ENCODE measurements at places on chromosomes 5 and 9.

DNA sequence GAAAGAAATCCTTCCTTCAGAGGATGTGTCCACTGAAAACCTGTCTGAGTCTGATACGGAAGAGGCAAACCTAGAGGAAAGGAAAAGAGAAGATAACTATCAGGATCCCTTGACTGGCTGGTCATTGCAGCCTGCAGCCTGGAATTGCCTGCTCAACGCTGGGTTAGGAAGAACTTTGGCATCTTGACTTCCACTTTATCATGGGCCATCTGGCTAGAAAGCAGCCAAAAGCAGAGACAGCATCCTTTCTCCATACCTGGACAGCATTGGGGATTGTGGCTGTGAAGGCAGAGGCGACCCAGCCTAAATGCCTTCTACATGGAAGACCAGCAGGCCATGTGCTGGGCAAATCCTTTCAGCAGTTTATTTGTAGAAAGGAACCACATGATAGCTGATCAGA, 58.7 kb upstream of the PTPN3 start:
- no peak for DNase-seq

DNA sequence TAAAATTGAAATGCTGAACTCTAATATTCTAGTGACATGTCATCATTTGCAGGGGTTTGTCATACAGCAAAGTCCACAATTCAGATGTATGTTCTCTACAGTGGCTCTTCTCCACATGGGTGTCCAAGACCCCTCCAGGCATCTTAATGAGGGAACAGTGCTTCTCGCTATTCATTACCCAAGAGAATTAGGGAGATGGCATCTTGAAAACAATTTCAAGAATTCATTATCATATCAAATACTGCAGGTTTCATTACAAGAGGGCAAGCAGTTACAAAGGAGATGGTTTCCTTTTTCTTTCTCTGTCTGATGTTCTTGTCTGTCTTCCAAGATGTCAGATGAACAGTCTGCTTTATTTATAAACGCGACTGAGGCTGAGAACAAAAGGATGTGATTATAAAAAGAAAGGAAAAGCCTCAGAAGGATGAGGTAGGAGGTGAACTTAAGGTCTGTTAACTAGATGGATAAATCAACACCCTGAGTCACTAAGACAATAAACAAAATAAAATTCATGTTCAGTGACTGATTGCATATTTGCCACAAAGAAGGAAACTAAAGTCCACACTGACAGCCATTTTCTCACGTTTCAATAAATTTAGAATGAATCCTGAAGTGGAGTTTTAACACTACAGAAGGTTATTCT, 326.7 kb upstream of the EFNA5 start:
- DNase-seq, result no peak

DNA sequence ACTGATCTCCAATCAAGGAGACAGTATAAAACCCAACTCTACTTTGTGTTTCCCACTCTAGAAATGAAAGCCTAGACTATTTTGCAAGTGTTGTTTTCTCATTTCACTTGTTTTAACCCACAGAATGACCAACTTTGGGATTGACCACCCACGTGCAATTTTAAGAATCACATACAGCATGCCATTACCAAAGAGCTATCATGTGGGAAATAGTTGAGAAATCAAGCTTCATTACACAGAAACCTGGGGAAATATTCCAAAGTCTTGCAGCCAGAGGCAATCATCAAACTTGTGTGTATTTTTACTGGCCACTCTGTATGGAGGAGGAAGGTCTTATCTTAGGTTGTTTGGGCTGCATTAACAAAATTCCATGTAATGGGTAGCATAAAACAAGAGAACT, 451.4 kb upstream of the DAB2 start:
- DNase-seq, result no peak

GRCh38 chr9:127910613-127911205, 6.1 kb downstream of the ST6GALNAC4 start:
- DNase-seq, result no peak

- no peak for DNase-seq
Observed at GRCh38 chr9:136306211-136307208, 2.6 kb upstream of the CCDC187 start.

DNA sequence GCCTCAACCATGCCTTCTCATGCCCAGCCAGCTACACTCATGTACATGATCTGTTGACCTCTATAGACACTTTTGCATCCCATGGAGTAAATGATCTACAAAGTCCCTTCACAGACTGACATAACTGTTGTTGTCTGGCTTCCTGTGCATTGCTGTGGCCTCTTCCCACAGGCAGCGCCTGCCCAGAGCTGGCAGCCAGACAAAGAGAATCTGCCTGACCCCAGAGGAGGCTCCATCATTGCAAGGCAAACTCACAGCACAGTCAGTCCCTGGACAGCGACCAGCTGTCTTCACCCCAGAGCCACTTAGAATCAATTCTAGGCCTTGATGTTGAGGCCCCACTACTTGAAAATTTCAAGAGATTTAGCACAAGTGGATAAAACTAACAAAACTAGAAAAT, 65.5 kb downstream of the INSYN2B start:
- no peak for DNase-seq

- DNase-seq, result no peak
Observed at GRCh38 chr5:26579712-26580111, 458.7 kb downstream of the CDH9 start.

GRCh38 chr5:169347786-169348185, 46.8 kb upstream of the SLIT3 start:
- no peak for DNase-seq

- no peak for DNase-seq
Observed at GRCh38 chr5:177364159-177364962, 6.6 kb downstream of the RGS14 start.

GRCh38 chr9:117992006-117992405, 287.8 kb downstream of the TLR4 start:
- DNase-seq, result no peak

- DNase-seq, result peak; percentile 19
Observed at GRCh38 chr5:76074487-76075065, 8.6 kb upstream of the SV2C start.

GRCh38 chr9:24587883-24588282, 42.2 kb upstream of the IZUMO3 start:
- DNase-seq, result no peak

- no peak for DNase-seq
Observed at GRCh38 chr9:36945999-36946398, 88.1 kb downstream of the PAX5 start.

DNA sequence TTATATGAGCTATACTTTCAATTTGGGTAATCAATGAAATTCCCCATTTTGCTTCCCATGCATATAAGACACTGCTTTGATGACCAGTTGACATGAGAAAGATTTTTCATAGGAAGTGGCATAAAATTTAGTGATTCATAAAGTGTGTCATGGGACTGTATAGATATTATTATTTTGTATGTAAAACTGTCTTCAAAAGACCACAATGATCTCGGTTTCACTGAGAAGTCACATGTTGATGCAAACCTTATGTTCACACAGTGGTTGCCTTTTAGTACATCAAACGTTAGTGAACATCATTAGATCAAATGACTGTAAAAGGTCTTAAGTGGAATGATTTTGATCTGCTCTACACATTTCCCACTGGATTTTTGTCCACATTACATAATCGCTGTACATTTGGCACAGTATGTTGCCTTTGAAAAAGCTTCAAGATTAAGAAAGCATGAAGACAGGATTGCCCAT, 349.2 kb upstream of the MEF2C start:
- no peak for DNase-seq

- DNase-seq, result no peak
Observed at GRCh38 chr5:1409381-1410110, 35.7 kb downstream of the SLC6A3 start.

DNA sequence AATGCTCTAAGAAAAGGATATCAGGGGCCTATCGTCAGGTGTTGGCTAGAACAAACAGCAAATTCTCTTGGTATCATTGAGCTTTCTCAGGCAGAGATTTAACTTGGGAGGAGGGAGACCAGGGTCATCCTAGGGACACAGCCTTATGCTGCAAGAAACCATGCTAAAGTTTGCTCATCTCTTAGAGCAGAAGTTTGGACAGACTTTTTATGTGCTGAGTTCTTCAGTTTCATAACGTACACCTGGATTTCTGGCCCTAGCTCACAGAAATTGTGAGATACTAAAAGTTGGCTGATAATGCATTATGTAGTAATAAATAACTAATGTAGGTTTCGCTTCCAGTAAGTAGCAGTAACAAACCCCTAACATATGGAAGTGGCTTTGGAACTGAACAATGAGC, 1359.8 kb upstream of the CDH9 start:
- DNase-seq, result no peak

GRCh38 chr9:130110596-130111021, 56.9 kb downstream of the GPR107 start:
- DNase-seq, result no peak

GRCh38 chr5:67447732-67448131, 251.1 kb upstream of the CD180 start:
- DNase-seq, result no peak

GRCh38 chr5:61435368-61435767, 103.3 kb downstream of the ZSWIM6 start:
- no peak for DNase-seq

GRCh38 chr5:85951707-85952210, 666.0 kb upstream of the COX7C start:
- DNase-seq, result no peak

DNA sequence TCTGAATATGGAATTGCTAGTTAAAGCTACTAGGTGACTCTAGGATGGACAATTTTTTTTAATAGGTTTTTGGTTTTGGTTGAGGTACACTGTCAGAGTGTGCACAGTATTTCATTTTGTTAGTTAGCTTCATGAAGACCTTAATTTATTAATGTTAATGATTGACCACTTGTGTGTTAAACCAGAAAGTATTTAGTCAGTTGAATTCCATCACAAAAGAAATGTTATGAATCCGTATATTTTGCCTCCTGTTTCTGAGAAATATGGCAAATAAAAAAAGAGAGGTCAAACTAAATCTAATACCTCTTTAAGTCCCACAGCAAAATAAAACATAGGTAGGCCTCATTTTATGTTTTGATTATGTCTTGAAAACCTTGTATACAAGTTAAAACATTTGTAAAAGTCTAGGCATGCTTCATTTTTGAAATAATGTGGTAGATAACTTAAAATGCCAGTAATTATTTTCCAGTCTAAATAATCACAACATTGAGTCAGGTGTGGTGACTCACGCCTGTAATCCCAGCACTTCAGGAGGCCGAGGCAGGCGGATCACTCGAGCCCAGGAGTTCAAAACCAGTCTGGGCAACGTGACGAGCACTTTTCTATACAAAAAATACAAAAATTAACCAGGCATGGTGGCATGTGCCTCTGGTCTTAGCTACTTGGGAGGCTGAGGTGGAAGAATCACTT, 50.8 kb downstream of the ITGA1 start:
- no peak for DNase-seq

GRCh38 chr5:157451806-157452205, 8.2 kb upstream of the NIPAL4 start:
- no peak for DNase-seq

- no peak for DNase-seq
Observed at GRCh38 chr5:173883347-173883924, 4.7 kb upstream of the CPEB4 start.

DNA sequence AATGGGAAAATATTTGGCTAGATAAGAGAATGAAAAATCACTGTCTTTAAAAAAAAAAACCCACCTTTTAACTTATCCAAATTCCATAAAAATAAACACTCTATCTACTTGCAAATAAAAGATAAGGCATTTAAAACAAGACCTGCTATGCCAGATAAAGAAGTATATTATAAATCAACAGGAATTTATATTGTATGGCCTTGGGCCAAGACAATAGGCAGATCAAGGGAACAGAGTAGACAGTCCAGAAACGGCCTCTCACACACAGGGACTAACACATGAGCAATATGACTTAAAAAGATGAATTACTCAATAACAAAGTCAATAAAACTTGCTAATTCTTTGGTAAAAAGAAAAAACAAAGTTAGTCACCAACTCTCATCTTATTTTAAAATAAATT, 34.7 kb upstream of the ICE1 start:
- no peak for DNase-seq

DNA sequence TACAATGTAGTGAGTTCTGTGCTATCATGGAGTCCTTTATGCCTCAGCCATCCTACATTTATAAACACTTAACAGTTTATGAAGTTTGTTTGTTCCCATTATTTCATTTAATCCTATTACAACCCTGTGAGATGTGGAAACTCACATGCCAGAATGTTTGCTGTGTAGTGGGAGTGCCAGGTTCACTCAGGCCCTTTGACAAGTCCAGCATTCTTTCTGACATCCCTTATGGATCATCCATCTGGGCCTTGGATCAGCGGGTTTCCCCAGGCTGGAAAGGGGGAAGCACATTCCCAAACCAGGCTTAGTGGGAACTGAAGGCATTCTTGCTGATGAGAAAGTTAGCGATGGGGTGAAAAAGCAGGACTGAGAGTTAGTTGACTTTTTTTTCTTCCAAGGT, 128.1 kb upstream of the OTULINL start:
- DNase-seq, result no peak

DNA sequence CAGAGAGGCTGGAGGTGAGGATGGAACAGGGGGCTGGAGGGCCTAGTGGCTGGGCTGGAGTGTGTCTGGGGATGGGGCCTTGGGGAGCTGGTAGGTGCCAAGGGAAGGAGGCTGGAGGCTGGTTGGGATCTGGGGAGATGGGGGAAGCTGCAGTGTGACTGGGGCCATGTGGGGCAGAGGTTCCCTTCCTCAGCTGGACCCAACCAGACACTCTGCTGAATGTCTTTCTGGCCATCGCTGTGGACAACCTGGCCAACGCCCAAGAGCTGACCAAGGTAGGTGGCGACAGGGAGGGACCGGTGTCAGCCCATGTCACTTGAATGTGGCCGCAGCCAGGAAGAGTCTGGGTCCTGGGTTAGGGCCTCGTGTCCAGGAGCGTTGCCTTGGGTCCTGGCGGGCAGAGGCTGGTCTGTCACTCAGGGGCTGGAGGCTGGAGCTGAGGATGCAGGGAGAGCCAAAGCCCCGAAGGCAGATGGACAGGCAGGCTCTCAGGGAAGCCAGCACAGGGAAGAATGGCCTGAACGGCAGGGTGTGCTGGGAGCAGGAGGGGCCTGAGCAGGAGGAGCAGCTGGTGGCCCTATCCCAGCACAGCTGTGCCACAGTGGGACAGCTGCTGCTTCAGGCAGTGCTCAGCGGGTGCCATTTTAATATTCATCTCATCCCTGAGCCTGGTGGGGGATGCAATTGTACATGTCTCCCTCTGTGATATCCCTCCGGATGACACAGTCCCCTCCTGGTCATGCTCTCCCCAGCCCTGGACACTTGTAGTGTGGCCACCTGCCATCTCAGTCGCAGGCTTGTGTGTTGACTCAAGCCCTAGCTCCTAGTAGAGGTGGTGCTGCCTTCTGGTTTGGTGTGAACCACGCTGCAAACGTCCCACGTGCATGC, 132.5 kb downstream of the CACNA1B start:
- no peak for DNase-seq

DNA sequence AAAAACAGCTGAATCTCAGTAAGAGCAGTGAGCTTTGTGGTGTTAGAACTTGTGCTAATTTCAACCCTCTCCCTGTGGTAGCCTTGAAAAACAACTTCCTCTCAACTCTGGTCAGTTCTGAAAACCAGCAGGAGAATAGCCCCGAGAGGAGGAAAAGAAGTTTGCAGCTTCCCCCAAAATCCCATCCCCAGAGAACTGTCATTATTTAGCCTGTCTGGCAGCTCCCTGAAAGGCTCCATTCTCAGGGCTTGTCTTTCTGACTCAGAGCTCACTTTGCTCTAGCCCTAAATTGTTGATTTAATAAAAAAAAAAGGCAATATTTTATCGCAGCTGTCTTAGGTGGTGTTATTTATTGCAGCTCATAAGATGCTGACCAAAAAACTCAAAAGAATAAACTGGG, 11.4 kb upstream of the SLC45A2 start:
- no peak for DNase-seq
